ENCODE measurements at places on chromosomes 6 and 20. TPM values are rescaled to one million over a fixed set of nuclear protein-coding genes. Genes with fewer than 3 reads are reported as not detected.

DNA sequence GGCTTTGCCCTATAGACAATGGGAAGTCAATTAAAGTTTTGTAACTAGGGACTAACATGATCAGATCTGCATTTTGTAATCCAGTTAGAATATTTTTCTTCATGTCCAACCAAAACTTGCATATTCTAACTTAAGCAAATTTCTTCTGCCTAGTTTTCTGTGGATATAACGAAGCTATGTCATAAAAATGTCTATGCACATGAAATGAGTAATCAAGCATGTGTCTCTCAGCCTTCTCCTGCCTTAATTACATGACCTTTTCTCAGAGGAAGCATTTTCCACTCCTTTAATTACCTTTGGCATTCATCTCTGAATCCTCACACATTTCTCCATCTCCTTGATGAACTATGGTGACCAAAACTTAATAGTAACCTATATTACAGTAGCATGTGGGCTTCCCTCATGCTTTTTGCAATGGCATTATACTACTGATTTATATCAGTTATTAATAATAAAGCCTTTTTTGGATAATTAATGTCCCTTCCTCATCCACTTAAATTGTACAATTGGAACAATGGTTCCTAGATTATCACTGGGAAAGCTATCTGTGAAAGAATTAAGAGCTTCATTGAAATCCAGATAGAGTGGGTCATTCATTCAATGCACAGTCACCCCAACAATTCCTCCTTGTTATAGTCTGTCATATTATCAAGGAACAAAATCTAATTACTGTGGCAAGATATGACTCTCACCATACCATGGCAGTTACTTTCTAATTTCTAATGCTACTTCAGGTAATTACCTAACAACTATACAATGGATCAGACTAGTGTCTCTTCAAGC, 19.1 kb upstream of the FBXO9 start:
- no peak for ATAC-seq

DNA sequence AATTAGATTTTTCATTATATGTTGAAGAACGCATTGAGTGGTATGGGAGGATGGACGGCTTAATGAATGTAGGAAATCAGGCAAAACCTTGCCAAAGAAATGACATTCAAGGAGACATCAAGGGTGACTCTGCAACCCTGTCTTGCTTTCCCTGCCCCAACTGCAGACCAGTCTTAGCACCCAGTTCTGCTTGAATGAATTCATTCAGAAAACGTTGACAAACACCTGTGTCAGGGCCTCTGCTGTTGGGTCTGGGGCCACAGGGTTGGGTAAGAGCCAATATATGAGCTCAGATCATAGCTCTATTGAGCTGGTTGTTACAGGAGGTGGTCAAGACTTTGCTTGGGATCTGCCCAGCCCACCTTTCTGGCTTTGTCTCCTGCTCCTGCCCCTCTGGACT, 7.7 kb upstream of the ASXL1 start:
- ATAC-seq = no peak

DNA sequence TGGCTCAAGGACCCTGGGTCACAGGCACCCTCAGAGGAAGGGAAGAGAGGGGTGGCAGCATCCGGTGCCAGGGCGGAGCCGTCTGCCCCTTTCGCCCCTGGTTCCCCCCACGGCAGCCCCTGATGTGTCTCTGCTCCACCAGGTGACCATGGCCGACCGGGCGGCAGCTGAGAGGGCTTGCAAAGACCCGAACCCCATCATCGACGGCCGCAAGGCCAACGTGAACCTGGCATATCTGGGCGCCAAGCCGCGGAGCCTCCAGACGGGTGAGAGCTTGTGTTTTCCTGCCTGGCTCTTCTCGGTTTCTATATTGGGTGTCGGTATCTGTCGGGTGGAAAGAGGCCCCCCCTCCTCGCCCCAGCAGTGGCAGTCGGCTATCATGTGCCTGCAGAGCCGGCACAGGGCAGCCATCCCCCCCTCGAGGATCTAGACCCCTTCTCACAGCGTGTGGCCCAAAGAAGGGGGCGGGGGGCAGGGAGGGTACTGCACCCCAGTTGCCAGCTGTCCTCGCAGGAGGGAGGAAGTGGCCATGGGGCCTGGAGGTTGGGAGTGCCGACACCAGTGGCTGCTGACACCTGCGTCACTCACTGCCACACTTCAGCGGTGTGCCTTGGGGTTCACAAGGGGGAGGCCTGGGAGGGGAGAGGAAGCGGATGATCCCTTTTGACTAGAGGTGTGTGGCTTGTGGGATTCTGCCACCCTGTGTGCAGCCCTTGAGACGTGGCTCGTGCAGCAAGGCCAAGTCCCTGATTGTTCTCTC, 1.5 kb downstream of the RBM38 start:
- no peak for ATAC-seq

Gene B3GAT2
- total RNA-seq = not detected

Gene COL21A1
- total RNA-seq = 24.9 TPM

Gene CRISP3
- total RNA-seq = 0.12 TPM

Gene TRIM40
- not detected for total RNA-seq

DNA sequence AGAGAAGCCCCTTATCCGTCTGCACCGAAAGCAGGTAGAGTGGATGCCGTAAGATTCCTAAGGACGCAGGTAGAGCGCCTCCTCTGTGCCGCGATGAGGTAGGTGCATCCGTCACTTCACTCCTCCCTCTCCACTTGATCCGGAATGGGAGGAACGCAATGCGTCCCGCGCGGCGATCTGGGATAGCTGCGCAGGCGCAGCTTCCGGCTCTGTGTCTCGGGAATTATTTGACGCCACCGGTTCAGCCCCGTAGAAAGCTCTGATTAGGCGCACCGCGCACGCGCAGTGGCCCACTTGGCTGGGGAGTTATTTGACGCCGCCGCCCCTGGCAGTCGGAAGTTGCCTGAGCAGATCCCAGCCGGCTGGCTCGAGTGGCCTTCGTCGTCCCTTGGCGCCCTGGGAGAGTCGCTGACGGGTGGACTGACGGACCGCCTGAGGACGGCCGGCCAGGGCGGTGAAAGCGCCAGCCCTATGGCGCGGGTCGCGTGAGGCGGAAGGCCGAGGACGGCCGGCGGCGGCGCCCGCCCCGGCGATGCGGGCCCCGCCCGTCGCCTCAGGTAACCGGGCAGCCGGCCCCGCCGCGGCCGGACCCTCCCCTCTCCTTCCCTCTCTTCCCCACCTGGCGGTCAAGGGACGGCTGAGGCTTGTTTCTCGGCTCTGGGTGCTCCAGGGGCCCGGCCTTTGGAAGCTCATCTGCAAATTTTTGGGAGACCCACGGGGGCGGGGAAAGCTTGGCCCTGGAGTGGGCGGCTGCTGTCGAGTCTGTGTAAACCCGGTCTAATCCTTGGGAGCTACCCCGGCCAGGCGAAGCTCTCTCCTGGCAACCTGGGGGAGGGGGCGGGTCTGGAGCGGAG, at the start of gene RALGAPB:
Gene RALGAPB, plus strand, starts transcription at position 331 of the 854 bp plus-strand sequence. CDS start 15,590 bp downstream, outside the sequence.
- peak; percentile 98 for ATAC-seq

GRCh38 chr6:52739627-52740026, 23.6 kb downstream of the GSTA2 start:
- no peak for ATAC-seq

Gene ANGPT4
- not detected for total RNA-seq

Data from gastroesophageal sphincter (tissue), 4 donors.